Common myeloid progenitor, CD34-positive (primary cell): ENCODE measurements at places on chromosomes 16 and 17.
A peak's percentile ranks its signal among the peaks of the same experiment; 100 is the strongest.

DNA sequence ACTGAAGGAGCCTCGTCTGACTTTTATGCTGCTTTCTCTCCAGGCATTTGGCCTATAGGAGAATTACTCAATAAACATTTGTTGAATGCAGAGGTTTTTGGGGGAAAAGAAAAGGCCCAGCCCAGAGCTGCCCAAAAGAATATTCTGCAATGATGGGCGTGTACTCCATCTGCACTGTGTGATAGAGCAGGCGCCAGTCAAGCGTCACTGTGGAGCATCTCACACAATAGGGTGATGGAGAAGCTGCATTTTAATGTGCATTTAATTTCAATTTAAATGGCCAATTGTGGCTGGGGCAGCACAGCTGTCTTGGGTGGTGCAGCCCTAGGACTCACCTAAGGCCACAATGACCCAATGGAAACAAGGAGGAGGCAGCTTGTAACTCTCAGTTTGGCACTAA lies 20.6 kb downstream of the GLYR1 start:
- no peaks in the 10 kb centered on the region for H3K4me1 ChIP-seq
- no peak overlapping the region for H3K4me3 ChIP-seq
- no peak overlapping the region for H3K27ac ChIP-seq

DNA sequence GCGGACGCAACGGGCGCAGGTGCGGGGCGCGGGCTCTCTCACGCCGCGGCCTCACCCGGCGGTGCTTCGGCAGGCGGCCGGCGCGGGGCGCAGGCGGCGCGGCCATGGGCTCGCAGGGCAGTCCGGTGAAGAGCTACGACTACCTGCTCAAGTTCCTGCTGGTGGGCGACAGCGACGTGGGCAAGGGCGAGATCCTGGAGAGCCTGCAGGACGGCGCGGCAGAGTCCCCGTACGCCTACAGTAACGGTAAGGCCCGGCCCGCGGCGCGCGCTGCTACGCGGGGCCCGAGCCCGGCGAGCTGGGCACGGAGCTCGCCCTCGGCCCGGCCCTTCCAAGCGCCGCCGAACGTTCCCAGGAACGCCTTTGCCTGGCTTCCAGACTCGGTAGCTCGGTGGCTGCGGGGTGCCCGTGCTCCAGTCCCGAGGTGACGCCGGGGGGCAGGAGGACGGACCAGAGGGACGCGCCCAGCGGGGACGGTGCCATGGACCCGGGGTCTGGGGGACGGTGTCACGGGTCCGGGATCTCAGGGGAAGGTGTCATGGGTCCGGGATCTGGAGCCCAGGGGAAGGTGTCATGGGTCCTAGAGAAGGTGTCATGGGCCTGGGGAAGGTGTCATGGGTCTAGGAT lies 435 bp downstream of the RAB40C start:
- no peaks in the 10 kb centered on the region for H3K27me3 ChIP-seq
- peak; percentile 49 for DNase-seq
- peaks cover 56% of the 10 kb centered on the region for H3K4me1 ChIP-seq

DNA sequence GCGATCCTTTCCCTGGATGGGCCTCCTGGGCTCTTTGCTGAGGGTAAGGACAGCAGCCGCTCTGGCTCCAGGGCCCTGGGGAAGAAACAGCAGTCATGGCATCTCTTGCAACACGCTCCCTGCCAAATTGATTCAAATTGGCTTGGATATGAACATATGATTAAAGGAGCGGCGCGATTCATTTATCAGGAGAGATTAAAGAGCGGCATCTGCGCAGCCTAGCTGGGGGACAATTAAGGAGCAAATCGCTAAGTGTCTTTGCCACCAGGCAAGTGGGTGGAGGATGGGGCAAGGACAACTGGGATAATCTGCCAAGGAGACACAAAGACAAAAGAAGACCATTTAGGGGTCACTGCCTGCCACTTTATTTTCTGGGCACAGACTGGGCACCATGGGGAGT lies 27.8 kb downstream of the PIPOX start:
- no peaks in the 10 kb centered on the region for H3K27me3 ChIP-seq
- no peaks in the 10 kb centered on the region for H3K36me3 ChIP-seq
- no peak overlapping the region for H3K27ac ChIP-seq
- H3K4me3 ChIP-seq = no peak overlapping the region

- no peaks in the 10 kb centered on the region for H3K27me3 ChIP-seq
- H3K27ac ChIP-seq = no peak overlapping the region
- no peaks in the 10 kb centered on the region for H3K4me1 ChIP-seq
- no peak for DNase-seq
- H3K4me3 ChIP-seq = no peak overlapping the region
Measured at GRCh38 chr16:21698169-21699032, 34.6 kb downstream of the OTOA start.

DNA sequence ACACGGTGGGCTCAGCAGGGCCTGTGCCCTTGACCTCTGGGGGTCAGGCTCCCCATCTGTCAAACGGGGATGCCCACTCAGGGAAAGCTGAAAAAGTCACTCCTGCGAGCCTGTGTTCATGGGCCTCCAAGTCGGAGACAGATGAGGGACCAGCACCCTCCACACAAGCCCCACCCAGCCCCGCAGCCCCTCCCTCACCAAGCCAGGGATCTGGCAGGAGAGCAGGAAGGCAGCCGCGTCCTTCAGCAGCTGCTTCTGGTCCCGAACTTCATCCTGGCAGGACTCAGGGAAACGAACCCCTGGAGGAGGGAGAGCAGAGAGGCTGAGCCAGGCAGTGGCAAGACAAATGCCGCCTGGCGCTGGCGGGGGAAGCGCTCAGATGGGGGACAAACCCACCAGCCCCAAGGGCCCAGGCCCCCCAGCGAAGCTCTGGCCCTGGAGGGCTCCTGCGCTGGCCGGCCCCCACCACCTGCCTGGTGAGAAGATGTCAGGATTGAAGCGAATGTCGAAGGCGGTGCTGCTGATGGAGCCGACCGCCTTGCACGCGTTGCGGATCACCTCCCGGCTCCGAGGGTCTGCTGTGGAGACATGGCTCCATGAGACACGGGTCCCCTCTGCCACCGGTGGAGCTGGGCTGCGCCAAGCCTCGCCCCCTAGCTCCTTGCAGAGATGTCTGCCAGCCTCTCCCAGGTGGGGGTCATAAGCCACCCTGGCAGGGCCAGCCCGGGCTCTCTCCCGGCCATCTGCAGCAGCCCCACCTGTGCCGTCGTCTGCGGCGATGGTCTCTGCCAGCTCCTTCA lies 15.4 kb downstream of the CLUH start:
- H3K4me1 ChIP-seq = no peaks in the 10 kb centered on the region
- DNase-seq = no peak
- no peaks in the 10 kb centered on the region for H3K27me3 ChIP-seq
- H3K4me3 ChIP-seq = no peak overlapping the region

DNA sequence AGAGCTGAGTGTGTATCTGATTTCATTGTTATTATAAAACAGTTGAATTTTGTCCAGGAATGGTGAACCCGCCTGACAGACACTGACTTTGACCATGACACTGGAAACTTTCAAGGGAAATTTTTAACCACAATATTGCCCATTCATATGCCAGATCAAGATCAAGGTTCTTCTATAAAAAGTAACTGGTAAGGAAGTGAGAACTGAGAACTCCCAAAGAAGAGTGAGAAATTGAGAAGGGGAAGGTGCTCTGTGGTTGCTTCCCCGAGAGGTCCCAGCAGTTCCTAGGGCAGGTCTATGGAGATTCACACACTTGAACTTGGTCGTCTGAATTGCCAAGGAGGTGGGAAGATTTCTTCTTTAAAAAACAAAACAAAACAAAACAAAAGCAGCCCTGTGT lies 27.3 kb downstream of the SLC6A4 start:
- DNase-seq = no peak
- peaks cover 4% of the 10 kb centered on the region for H3K4me1 ChIP-seq
- H3K27me3 ChIP-seq = no peaks in the 10 kb centered on the region

DNA sequence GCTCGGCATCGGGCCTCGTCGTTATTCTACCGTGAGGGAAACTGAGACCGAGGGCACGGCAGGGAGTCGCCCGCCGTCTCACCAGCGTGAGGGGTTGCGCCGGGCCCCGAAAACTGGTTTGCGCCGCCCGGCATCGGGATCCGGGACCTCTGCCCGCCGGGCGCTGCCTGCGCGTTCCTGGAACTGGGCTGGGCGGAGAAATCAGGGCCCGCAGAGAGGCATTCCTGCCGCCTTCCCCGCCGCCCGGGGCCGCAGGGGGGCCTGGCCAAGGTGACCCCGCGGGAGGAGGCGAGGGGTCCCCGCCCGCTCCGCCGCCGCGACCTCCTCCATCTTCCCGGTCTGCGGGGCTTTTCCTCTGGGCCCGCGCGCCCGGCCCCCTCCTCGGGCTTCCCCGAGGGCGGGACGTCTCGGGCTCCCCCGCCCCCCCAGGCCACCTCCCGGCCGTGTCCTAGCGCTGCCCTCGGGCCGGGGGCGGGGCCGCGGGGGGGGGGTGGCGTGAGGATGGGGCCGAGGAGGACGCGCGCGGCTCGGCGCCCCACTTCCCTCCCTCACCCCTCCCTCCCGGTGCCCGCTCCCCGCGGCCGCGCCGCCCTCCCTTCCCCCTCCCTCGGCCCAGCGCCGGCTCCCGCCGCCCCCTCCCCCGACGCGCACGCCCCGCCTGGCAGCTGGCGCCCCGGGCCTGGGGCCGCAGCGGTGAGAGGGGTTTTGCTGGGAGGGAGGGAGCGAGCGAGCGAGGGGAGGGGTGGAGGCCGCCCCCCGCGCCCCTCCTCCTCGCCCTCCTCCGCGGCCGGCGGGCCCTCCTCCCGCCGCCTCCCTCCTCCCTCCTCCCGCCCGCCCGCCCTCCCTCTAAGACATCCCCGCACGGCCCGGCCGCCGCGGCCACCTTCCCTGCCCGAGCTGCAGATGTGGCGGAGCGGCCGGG lies at the start of gene GLIS2:
GLIS2 (plus strand) TSS at position 882 of the 922 bp plus-strand sequence. CDS start 16,214 bp downstream, outside the sequence.
- no peaks in the 10 kb centered on the region for H3K36me3 ChIP-seq
- no peak for DNase-seq
- H3K27ac ChIP-seq = no peak within 1 kb of the TSS
- peaks cover 16% of the 10 kb centered on the region for H3K4me1 ChIP-seq
- peak within 1 kb of the TSS; percentile 55 for H3K4me3 ChIP-seq

GRCh38 chr16:65547772-65548446 lies 426.0 kb upstream of the CDH11 start:
- H3K36me3 ChIP-seq = no peaks in the 10 kb centered on the region
- DNase-seq = no peak
- no peak overlapping the region for H3K27ac ChIP-seq
- no peak overlapping the region for H3K4me3 ChIP-seq

- DNase-seq = no peak
- H3K4me3 ChIP-seq = no peak overlapping the region
- peaks cover 3% of the 10 kb centered on the region for H3K27me3 ChIP-seq
- H3K27ac ChIP-seq = no peak overlapping the region
- peaks cover 34% of the 10 kb centered on the region for H3K4me1 ChIP-seq
Measured at GRCh38 chr17:50636804-50637195, 2.1 kb downstream of the ABCC3 start.

- no peak for DNase-seq
- H3K27ac ChIP-seq = peak overlapping the region; percentile 46
- peaks cover 18% of the 10 kb centered on the region for H3K36me3 ChIP-seq
- H3K4me1 ChIP-seq = peaks cover 14% of the 10 kb centered on the region
- peak overlapping the region; percentile 62 for H3K4me3 ChIP-seq
Measured at GRCh38 chr17:44071198-44071520, 624 bp downstream of the G6PC3 start.

DNA sequence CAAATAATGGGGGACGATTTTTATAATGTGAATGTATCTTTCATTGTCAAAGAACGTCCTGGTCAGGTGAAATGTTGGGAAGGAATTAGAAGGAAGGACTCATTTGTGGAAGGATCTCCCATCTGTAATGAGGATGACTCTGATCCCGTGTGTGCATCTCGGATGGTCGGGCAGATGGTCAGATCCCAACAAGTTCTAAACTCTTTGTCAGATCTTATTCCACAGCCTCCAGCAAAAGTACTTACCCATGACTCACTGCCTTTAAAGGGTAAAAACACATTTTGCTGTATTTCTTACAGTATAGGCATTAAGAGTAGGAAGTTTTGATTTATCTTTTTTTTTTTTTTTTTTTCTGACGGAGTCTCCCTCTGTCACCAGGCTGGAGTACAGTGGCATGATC lies 539 bp upstream of the KRTAP4-8 start:
- H3K27ac ChIP-seq = no peak overlapping the region
- DNase-seq = no peak
- no peak overlapping the region for H3K4me3 ChIP-seq
- no peaks in the 10 kb centered on the region for H3K4me1 ChIP-seq
- H3K27me3 ChIP-seq = no peaks in the 10 kb centered on the region

- H3K4me3 ChIP-seq = no peak overlapping the region
- peak overlapping the region; percentile 61 for H3K27ac ChIP-seq
- DNase-seq = no peak
- no peaks in the 10 kb centered on the region for H3K27me3 ChIP-seq
Measured at GRCh38 chr17:1593630-1593931, 31.0 kb upstream of the PITPNA start.

GRCh38 chr17:17710728-17711541 lies 29.7 kb downstream of the RAI1 start:
- H3K27me3 ChIP-seq = no peaks in the 10 kb centered on the region
- H3K27ac ChIP-seq = no peak overlapping the region
- H3K36me3 ChIP-seq = peaks cover 8% of the 10 kb centered on the region

GRCh38 chr16:65538976-65539375 lies 417.1 kb upstream of the CDH11 start:
- H3K4me1 ChIP-seq = no peaks in the 10 kb centered on the region
- H3K4me3 ChIP-seq = no peak overlapping the region
- DNase-seq = no peak

GRCh38 chr17:2289878-2290478 lies 13.6 kb downstream of the SMG6 start:
- peak; percentile 72 for DNase-seq
- no peak overlapping the region for H3K27ac ChIP-seq
- H3K27me3 ChIP-seq = no peaks in the 10 kb centered on the region
- peaks cover 33% of the 10 kb centered on the region for H3K36me3 ChIP-seq
- no peaks in the 10 kb centered on the region for H3K4me1 ChIP-seq
- no peak overlapping the region for H3K4me3 ChIP-seq

DNA sequence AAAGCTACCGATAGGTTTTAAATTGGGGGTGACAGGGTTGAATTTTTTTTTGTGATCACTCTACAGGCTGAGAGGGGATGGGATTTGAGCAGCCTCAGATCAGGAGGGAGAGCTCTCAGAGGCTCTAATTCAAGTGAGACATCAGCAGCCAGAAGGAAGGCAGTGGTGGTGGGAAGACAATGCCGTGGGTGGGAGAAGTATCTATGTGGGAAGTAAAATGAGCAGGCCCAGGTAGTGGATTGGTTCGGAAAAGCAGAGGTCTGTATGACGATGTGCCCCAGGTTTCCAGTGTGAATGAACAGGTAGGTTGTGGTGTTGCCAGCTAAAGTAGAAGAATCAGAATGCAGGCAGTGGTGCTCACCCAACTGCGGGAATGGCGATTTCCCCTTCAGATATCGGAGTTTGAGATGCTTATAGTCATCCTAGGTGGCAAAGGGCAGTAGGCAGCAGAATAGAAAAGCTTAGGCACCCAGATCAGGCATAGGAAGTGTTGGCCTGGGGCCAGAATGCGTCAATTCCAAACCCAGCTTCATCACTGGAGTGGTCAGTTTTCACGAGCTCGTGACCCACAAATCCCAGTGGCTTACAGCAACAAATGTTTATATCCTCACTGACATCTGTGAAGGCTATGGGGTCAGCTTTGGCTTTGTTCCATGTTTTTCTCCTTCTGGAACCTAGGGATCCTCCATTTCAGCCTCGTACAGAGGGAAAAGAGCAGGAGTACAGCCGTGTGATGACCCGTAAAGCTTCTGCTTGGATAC lies 24.0 kb downstream of the MEOX1 start:
- no peak overlapping the region for H3K4me3 ChIP-seq
- H3K36me3 ChIP-seq = no peaks in the 10 kb centered on the region
- no peak overlapping the region for H3K27ac ChIP-seq
- H3K4me1 ChIP-seq = no peaks in the 10 kb centered on the region

GRCh38 chr16:67940446-67941089 lies 3.4 kb downstream of the LCAT start:
- H3K36me3 ChIP-seq = peaks cover 11% of the 10 kb centered on the region
- no peak for DNase-seq
- H3K27ac ChIP-seq = no peak overlapping the region
